ENCODE measurements at places on chromosomes 16 and 17.

DNA sequence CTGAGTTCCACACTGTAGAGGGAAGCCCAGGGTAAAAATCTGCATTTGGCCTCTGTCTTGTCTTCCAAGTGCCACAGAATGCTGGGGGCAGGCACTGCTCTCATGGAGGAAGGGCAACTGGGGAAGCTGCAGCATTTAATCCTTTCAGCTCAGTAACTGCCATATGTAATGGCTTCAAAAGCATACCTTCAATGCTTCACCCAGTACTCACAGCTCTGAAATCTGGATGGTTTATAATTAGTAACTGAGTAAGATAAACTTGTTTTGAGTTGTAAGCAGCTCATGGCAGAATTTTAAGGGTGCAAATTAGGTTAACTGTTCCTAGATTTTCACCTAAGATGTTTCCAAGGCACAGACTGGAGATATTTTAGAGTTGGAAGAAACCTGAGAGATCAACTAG is 24.5 kb downstream of the PMP22 start:
- DNase-seq = no peak

DNA sequence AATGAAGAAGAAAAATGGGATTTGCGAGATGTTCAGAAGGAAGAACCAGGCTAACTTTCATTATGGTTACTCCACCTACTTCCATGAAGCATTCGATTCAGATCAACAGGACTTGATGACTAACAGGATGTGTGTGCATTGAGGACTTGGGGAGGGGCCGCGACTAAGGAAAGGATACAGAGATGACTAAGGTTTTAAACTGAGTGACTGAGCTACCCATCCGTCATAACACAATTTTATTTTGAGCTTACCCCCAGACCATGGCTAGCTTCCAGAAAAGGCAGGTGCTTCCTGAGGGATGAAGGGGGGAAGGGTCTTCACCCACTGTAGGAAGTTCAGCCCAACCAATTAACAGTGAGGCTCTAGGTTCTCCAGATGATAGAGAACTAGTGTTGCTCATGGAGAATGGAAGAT is 2.5 kb upstream of the CDYL2 start:
- no peak for DNase-seq

- DNase-seq = no peak
These were observed 234.1 kb upstream of the IRX5 start for GRCh38 chr16:54696522-54696921.

GRCh38 chr17:17254036-17254435 is 17.1 kb upstream of the FLCN start:
- no peak for DNase-seq

- no peak for DNase-seq
These were observed 7.8 kb downstream of the HIC1 start for GRCh38 chr17:2062571-2063183.

GRCh38 chr17:61465550-61466237 is 13.5 kb downstream of the TBX4 start:
- DNase-seq = no peak

DNA sequence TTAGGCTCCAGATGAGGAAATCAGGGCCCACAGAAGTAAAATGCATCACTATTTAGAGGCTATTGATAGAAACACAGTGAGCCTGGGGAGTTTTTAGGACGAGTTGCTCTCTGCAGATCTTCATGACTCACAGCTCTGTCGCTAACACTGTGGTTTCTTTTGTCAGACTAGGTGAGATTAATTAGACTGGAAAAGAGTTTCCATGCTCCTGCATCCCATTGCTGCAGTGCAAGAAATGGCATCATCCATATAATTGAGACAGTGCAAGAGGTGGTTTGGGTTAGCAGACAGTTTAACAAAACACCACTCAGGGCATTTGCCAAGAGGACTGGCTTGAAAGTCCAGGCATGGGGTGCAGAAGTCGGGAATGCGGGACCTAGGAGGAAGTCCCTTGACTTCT is 198.8 kb upstream of the CACNG5 start:
- DNase-seq = no peak

DNA sequence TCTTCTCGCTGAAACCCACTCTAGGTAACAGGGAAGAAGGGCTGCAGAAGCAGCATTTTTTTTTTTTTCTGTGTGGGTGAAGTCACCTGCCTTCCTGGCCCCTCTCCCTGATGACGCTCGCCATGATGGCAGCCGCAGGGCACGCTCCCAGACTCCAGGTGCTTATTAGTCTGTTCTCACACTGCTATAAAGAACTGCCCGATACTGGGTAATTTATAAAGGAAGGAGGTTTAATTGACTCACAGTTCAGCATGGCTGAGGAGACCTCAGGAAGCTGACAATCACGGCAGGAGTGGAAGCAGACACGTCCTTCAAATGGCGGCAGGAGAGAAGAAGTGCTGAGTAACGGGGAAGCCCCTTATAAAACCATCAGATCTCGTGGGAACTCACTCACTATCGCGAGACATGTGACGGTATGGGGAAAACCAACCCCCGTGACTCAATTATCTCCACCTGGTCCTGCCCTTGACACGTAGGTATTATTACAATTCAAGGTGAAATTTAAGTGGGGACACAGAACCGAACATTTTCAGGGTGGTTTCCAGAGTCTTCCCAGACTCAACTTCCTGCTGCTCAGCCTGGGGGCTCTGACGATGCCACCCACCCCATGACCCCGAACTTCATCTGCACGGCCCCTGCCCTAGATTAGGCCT is 34.9 kb upstream of the NLRP1 start:
- no peak for DNase-seq

DNA sequence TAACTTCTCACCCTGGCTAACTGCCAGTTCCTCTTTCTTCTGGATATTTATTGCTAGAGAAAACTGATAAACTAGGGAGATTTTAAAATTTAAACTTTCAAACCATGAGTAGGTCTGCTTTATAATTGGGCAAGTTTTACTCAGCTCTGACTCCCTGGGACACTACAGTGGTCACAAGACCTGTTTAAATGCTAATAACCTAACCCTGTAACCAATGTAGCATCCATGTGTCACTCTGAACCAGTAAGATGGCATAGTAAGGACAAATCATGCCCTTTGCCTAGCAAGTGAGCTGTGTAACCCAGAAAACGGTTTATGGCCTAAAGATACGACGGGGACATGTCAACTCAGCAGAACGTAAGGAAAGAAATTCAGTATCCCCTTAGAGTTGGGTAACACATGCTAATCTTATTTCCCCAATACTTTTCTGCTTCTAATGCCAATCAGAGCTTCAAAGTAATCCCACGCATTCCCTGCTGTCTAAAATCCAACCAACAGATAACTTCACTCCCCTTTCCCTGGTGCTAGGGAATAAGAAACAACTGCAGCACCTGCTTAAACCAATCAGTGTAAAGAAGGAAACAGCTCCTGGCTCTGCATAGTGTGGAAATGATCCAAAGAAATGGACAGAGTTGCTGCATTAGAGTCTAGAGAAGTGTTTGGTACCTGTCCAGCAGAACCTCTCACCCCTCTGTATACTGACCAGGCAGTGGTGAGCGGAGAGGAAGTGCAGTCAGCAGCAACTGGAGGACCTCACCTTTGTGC is 85.7 kb downstream of the NCOR1 start:
- DNase-seq = no peak

GRCh38 chr17:8212312-8213180 is 2.2 kb upstream of the AURKB start:
- DNase-seq = no peak

DNA sequence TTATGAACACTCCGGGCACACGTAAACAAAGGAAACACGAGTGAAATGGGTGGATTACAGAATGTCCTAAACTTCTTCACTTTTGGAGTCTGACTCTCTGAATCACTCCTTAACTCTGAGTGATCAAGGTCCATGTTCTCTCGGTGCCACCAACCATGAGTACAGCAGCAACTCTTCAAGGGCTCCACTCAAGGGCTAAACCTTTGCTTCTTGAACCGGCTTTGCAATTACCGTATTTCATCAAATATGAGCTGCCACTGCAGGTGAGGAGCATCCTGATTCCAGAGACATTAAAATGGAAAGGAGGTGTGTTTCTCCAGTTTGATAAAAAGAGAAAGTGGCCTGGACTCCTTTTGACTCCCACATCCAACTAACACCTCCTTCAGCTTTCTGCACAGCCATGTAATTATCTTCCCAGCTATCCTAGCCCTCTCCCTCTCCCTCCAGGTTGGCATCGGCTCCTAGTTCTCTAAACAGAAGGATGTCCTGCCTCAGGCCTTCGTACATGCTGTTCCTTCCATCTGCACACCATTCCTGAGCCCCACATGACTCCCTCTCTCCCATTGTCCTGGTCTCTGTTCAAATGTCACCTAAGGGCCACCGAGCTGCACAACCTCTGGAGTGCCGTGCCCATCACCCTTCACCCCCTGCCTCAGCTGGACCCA is 61.4 kb downstream of the ZDHHC7 start:
- DNase-seq = no peak

DNA sequence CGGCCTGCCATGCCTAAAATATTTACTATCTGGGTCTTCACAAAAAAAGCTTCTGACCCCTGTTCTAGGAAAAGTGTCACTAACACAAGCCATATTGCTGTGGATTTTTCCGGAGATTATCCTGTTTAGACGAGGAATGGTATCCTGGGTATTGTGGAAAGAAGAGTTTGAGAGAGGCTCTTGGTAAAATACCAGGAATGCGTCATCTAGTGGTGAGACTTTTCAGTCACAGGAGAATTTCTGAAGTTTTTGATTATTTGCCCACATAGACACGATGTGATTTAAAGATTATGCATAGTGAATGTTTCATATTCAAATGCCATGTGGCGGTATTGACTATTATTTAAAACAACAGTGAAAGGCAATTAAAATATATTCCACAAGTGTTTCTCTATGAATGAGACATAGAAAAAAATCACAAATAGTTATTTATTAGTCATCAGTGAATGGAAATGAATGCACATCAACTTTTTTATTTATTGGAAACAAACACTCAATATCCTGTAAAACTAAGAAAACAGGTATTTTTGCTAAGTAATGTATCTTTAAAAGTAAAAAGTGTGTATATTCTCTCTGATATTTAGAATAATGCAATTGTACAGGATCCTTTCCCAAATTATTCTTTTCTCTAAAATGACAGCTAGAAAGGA is 7.8 kb downstream of the KRT28 start:
- DNase-seq = no peak

Measured in GDM1 (cell line).